ENCODE measurements at places on chromosomes 4 and X.
A peak's percentile ranks its signal among the peaks of the same experiment; 100 is the strongest.

DNA sequence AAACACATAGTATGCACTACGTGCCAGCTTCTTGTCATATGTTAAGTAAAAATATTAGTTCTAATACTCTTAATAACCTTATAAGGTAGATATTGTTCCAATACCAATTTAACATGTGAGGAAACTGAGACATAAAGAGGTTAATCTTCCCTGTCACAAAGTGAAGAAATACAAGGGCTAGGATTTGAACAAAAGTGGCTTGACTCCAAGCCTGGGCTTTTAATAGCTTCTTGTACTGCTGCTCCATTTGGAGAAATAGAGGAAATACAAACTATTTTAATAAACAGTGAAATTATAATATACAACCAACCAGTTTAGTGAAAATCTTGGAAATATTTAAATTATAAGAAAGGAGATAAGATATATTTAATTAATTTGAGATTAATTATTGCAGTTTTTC is 33.2 kb downstream of the TLL1 start:
- no peak for DNase-seq

- DNase-seq = no peak
Measured at GRCh38 chrX:100674705-100675104, 30.7 kb downstream of the SRPX2 start.

- no peak for DNase-seq
Measured at GRCh38 chrX:20132666-20133065, 9.0 kb downstream of the EIF1AX start.

GRCh38 chr4:8192748-8193738 is 6.0 kb upstream of the SH3TC1 start:
- DNase-seq = peak; percentile 26

DNA sequence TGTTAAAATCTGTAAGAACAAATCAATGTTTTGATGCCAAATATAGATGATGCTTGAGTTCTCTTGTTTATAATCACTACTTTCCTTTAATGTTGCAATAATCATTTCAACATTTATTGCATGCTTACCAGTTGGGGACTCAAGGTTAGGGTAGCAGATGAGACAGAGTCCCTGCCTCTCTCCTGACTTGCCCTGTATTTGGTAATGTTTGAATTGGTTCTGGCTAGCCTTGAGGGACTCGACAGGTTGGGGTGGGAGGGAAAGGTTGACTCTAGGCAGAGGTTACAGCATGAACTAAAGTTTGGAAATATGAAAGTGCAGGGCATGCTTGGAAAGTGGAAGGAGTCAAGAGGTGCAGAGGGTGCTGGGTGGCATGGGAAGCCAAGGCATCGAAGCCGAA is 2.0 kb downstream of the SEC24B start:
- no peak for DNase-seq

DNA sequence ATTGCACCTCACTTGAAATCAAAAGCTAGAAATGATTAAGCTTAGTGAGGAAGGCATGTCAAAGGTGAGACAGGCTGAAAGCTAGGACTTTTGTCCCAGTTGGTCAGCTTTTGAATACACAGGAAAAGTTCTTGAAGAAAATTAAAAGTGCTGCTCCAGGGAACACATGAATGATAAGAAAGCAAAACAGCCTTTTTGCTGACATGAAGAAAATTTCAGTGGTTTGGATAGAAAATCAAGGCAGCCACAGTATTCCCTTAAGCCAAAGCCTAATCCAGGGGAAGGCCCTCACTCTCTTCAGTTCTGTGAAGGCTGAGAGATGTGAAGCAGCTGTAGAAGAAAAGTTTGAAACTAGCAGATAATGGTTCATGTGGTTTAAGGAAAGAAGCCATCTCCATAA is 150.8 kb downstream of the ADGRL3 start:
- DNase-seq = no peak

DNA sequence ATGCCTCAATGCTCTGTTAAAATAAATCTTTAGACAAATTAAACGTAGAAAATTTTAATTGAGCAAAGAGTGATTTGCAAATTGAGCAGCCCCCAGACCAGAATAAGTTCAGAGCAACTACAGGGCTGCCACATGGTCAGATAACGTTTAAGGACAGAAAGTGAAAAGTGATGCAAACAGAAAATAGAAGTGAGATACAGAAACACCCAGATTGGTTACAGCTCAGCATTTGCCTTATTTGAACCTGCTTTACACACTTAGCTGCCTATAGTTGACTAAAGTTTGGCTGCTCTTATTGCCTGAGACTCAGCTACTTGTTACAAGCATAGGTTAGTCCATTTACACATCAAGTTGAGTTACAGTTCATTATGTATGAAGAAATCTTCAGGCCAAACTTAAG is 1800.8 kb upstream of the PCDH10 start:
- no peak for DNase-seq

- DNase-seq = no peak
Measured at GRCh38 chr4:56986192-56986591, 7.5 kb downstream of the POLR2B start.

DNA sequence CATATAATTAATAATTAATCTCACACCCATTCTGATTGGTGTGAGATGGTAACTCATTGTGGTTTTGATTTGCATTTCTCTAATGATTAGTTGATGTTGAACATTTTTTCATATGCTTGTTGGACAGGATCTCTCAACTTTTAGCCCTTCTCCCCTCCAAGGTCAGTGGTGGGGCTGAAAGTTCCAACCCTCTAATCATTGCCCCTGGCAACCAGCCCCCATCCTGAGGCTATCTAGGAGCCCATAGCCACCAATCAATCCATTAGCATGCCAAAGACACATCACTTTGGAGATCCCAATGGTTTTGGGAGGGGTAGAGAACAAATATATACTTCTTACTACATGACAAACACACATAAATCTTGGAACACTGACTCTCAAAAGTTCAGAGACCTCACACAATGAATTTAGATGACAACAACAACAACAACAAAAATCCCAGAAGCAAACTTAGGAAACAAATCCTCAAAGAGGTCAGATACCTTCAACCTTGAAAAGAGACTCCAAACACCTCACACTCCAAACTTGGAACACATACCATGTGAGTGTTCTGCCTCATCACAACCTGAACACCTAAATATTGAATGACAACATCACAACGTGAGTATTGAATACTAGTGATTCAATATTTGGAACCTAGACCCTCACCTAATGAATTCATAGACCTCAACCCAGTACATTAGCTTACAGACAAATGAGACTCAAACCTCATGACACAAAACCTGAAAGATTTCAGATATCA is 19.0 kb upstream of the PAGE4 start:
- DNase-seq = no peak

- no peak for DNase-seq
Measured at GRCh38 chrX:133177202-133177601, 41.0 kb downstream of the TFDP3 start.

GRCh38 chr4:87732033-87732765 is 67.2 kb upstream of the IBSP start:
- DNase-seq = no peak

DNA sequence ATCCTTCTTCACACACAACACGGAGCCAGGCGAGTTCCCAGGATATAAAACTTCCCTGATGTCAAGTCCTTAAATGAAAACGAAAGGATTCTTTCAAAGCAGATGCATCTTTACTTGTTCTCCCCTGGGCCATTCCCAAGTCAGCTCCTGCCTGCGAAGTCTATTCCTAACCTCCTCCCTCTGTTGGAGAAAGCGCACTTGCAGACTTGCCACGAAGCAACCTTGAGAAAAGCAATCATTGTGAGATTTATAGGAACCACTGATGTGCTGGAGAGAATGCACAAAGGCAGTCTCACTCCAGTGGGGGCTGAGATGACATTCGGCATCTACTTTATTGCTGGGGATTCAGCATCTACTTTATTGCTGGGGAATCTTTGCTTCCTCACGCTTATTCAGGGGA is 155.7 kb downstream of the NSUN7 start:
- DNase-seq = no peak

GRCh38 chrX:71493111-71493613 is 39.7 kb upstream of the OGT start:
- DNase-seq = no peak

DNA sequence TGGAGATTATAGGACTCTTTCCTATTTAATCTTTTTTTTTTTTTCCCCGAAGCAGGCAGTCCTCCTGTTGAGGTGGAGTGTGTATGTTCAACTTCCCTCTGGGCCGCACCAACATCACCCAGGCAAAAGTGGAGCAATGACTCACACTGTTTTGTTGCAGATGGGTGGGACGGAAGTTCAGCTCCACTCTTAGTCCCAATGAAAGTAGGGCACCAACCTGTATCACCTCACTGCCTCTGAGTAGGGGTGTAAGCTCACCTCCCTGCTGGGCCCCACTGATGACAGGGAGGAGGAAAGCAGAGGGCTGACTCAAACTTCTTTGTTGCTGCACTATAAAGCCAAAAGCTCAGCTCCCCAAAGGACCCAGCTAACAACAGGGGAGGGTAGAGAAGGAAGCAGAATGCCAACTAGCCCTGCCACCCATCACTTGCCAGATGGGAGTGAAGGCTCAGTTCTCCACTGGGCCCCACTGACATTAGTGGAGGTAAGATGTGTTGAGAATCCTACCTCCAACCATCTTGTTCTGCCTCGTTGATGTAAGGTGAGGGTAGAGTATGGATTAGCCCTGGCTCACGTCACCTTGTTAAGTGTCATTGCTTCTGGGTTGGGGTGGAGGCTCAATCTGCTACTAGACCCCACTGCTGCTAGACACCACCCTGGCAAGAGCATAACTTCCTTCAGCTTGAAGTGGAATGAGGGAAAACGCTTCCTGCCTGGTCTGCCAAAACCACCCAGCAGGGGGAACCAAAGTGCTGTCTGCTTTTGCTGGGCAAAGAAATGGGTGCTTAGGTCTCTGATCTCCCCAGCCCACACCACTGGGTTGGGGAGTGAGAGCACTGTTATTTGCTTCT is 14.1 kb downstream of the RPS6KA3 start:
- no peak for DNase-seq

GRCh38 chr4:139975830-139976272 is 178.1 kb downstream of the MAML3 start:
- no peak for DNase-seq

DNA sequence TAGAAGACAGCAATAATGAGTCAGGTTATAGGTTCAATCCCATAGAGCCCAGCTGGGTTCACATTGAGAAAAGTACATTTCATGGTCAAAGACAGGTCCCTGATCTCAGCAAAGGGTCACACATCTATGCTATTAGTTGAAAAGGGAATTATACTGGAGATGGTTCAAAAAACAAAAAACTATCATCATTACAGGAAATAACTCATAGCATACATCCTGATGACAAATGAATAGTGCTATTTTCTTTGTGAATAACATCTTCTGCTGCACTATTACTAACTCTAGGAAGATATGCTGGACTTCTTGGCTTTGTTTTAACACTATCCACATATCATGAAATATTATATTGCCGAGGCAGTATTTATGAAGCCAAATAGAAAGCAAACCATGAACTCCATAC is 202.5 kb upstream of the MAB21L2 start:
- no peak for DNase-seq

DNA sequence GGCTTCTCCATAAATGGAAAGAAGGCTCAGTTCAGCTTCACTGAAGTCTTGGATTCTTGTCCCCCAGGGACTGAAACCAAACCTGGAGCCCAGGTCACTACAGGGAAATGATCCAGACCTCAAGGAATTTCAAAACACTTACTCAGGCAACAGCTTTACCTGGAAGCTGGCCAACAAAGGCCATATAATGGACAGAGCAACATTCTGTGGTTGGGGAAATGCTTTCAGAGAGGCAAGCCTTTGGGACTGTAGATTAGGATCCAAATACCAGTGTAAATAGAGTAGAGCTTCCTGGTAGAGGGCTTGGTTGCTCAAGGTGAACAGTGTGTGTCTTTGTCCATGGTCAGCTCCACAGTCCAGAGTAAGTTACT is 57.0 kb upstream of the PROM1 start:
- no peak for DNase-seq

- no peak for DNase-seq
Measured at GRCh38 chr4:118904935-118905334, 16.3 kb downstream of the SYNPO2 start.

Data from anterior cingulate cortex (tissue), 58 donors.